ENCODE measurements at places on chromosomes 3 and 15.

GRCh38 chr15:96234109-96234892, 96.2 kb upstream of the NR2F2 start:
- peak; percentile 47 for DNase-seq

GRCh38 chr3:16050641-16051467, 123.6 kb upstream of the GALNT15 start:
- no peak for DNase-seq

- DNase-seq = no peak
Measured at GRCh38 chr3:124698030-124698770, 32.1 kb upstream of the UMPS start.

GRCh38 chr3:27290760-27291159, 78.4 kb downstream of the NEK10 start:
- no peak for DNase-seq

DNA sequence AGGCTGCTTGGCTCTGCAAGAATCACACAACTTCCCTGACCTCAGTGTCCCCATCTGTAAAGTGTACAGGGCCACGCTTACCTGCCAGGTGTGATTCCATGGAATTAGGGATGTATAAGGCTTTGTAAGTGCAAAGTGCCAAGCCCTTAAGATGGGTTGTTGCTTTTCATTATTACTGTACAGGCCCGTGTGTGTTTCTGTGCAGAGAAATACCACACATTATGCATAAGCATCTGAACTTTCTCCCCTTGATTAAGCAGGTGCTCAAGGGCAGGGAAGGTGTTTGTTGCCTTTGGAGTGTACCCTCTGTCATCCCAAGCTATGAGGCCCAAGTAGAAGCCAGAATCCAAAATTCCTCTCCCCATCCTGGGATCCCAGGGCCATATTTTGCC, 13.6 kb upstream of the HRH1 start:
- DNase-seq = no peak

DNA sequence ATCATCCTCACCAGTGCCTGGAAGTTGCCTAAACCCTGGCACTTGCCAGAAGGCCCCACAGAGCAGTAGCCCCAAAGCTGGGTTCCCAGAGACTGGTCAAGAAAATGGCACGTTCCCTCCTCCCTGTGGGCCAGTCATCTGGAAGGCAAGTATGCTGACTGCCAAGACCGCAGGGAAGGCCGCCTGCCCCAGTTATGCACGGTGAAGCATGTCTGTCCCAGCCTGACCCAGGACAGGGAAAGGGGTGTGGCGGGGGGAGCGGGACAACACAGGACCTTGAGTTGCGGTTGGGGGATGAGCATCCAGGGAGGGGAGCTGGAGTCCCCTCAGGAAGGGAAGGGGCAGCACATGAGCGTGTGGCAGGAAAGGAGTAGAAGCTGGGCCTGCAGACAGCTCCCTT, 33.0 kb downstream of the RBPMS2 start:
- DNase-seq = no peak

DNA sequence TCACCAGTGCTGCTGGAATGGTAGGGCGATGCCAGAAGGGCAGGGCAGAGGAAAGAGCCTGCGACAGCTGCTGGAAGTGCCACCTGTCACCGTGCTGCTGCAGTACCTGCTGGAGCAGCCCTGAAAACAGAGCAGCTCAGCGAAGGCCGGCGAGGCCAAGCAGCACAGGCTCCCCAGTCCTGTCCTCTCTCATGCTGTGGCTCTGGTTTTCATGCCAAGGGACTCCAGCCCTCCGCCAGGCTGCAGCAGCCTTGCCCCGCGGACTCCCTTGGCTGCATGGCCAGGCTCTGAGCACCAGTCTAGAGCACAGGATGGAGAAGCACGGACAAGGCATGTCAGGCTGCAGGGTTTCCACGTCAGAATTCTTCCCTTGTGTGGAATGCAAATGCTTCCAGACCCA, 43.9 kb downstream of the ADCY5 start:
- DNase-seq = no peak

- DNase-seq = no peak
Measured at GRCh38 chr3:28841441-28841840, 439.4 kb upstream of the RBMS3 start.

DNA sequence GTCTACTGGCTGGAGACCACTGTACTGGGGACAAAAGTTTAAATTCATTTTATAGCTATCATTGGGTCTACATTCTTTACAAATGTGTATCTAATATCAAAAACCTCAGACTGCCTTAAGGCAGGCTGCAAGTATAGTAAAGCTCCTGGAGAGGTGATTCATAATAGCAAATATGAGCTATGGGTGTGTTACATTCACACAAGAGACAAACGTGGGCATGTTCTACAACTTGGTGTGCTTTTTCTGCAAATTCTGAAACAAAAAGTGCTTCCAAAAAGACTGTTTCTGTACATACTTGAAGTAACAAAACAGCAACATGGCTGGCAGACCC, 1101.4 kb downstream of the ROBO1 start:
- no peak for DNase-seq

DNA sequence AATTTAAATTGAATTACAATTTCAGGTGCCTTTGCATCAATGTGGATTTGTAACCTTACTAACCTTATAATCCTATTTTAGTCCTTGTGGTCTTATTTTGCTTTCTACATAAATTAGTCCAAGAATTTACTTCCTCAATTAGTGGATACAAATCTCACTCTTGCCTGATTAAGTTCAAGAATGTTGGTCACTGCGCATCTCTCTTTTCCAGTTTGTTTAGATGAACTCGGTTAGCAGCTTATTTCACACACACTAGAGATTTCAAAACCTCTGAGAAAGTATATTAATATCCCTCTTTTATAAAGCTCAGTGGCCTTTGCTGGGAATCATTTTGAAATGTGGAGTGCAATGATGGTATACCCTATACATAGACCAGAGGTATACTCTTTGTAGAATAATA, 243.4 kb downstream of the DTWD1 start:
- no peak for DNase-seq

GRCh38 chr3:133428552-133428951, 28.7 kb downstream of the BFSP2 start:
- no peak for DNase-seq

DNA sequence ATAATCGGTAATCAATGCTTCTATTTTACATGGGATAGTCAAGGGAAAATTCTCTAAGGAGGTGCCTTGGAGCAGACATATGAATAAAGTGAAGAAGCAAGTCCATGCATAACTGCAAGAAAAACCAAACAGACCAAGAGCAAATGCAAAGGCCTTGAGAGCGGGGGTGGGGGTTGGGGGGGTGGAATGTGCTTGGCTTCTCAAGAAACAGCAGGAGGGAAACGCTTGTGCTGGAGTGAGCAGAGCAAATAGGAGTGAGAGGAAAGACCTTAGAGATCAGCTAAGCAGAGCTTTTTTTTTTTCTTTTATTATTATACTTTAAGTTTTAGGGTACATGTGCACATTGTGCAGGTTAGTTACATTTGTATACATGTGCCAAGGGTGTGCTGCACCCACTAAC, 260.8 kb downstream of the ARPP21 start:
- no peak for DNase-seq

GRCh38 chr3:7432610-7433009, 571.7 kb downstream of the GRM7 start:
- no peak for DNase-seq

DNA sequence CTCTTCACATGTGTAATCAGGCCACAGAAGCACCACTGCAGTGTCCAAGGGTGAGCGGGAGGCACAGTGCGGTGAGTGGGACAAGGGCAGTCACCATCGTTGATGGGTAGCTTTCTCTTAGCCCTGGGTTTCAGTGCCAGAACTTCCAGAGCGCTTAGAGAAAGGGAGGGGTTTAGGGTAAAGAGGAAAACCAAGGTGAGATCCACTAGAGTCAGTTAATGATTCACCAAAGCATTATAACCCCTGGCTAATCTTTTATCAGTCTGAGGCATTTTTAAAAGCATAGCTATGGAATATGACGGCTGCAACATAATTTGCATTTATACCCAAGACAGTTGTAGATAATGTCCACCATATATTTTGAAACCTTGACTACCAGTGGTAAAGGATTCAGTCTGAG, 94.8 kb downstream of the SHQ1 start:
- no peak for DNase-seq

- DNase-seq = no peak
Measured at GRCh38 chr3:193190146-193190786, 50.8 kb upstream of the PLAAT1 start.

DNA sequence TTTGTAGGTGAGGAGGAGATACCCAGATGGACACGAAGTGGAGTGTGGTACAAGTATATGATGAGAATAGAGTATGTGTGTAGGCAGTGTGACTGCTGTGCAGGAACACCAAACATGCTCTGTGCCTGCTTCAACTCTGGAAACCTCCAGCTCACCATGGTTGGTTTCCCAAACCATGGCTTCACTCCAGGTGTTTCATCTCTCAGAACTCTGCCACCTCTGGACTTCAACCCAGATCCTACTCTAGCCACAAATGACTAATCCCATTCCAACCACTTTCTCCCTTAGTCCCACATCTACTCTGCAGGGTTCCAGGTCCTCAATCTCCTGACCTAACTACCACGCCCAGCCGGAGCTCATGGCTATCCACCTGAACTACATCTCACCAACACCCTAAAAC, 102.1 kb downstream of the RYK start:
- no peak for DNase-seq

GRCh38 chr3:116863822-116864589, 154.4 kb downstream of the TUSC7 start:
- peak; percentile 50 for DNase-seq

DNA sequence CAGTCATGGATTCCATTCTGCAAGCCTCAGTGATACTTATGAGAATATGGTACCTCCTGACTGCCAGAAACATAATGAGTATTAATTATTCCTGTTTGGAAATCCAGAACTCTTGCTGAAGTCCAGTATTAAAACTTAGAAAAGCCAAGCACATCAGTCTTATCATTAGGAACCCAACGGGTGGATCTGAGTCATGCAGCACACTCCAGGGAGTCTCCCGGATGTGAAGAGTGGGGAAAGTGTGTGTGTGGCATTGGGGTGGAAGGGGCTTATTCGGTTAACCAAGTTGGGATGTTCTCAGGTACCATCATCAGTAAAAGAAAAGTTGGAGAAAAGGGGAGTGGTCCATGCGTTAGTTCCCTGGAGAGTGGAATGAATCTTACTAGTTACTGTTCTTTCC, 181.1 kb downstream of the PLCL2 start:
- no peak for DNase-seq

Measured in SK-N-DZ (cell line).